Prostate gland (tissue), 2 donors: ENCODE measurements at places on chromosomes 4 and X. TPM values are rescaled to one million over a fixed set of nuclear protein-coding genes. Genes with fewer than 3 reads are reported as not detected.

DNA sequence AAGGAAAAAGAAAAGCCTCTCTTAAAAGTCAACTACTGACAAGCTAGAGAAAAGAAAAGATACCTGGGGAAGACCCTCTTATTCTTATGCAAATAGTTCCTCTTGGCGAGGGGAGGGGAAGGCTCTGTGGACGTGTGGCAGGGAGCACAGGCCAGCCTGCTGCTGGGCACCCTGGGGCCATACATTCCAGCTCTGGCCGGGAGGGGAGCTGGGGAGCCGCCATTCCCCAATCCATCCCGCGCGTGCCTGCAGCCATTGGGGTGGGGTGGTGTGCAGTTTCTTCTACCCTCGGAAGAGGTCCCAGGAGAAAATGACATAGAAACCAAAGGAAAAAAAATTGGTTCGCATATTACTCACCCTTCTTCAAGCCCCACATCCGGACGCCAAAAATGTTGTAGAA lies 1496.4 kb downstream of the RPA4 start:
- DNase-seq: no peak
- no peak overlapping the region for H3K27ac ChIP-seq
- H3K4me1 ChIP-seq: no peaks in the 10 kb centered on the region
- H3K27me3 ChIP-seq: no peaks in the 10 kb centered on the region
- H3K36me3 ChIP-seq: no peaks in the 10 kb centered on the region
- H3K4me3 ChIP-seq: no peak overlapping the region

SLC4A4 gene
- total RNA-seq: 89.2 TPM

TCEAL6 gene
- not detected for total RNA-seq

DNA sequence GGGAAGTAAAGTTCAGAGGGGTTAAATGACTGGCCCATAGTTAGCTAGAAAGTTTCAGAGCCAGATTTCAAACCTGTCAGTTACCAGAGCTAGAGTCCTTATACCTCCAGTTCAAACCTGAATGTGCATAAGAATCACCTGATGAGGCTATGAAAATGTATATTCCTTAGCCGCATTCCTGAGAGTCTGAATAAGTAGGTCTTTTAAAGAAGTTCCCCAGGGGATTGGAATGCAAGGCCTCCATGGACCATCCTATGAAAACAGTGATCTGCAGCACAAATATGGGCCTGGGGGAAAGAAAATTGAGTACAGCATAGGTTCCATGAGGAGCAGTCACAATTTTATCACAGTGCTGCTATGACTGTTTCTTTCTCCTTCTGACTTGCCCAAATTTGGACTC lies 263.9 kb upstream of the CXorf66 start:
- H3K4me3 ChIP-seq: no peak overlapping the region
- H3K36me3 ChIP-seq: no peaks in the 10 kb centered on the region
- no peaks in the 10 kb centered on the region for H3K27me3 ChIP-seq

GRCh38 chrX:53093177-53093655 lies 726 bp upstream of the KANTR start:
- peak; percentile 66 for DNase-seq
- no peaks in the 10 kb centered on the region for H3K4me1 ChIP-seq
- H3K27me3 ChIP-seq: no peaks in the 10 kb centered on the region
- H3K4me3 ChIP-seq: peak overlapping the region; percentile 54

DNA sequence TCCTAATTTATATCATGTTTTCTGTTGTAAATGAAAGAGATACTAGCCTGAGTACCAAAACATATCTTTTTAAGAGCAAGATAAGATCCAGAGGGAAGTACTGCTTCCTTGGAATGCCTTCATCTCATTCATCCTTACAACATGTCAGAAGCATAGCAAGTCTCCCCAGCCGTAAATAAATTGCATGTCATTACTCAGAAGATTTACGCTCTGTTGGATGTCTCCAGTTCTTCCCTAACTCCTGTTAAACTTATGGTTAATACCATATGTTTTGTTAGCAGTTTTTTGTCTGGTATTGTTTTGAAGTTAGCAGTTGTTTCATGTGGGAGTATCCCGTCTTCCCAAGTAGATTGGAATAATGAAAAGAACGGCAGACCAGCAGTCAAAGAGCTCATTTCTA lies 7.5 kb upstream of the GPC3 start:
- H3K27ac ChIP-seq: no peak overlapping the region
- no peaks in the 10 kb centered on the region for H3K4me1 ChIP-seq

DNA sequence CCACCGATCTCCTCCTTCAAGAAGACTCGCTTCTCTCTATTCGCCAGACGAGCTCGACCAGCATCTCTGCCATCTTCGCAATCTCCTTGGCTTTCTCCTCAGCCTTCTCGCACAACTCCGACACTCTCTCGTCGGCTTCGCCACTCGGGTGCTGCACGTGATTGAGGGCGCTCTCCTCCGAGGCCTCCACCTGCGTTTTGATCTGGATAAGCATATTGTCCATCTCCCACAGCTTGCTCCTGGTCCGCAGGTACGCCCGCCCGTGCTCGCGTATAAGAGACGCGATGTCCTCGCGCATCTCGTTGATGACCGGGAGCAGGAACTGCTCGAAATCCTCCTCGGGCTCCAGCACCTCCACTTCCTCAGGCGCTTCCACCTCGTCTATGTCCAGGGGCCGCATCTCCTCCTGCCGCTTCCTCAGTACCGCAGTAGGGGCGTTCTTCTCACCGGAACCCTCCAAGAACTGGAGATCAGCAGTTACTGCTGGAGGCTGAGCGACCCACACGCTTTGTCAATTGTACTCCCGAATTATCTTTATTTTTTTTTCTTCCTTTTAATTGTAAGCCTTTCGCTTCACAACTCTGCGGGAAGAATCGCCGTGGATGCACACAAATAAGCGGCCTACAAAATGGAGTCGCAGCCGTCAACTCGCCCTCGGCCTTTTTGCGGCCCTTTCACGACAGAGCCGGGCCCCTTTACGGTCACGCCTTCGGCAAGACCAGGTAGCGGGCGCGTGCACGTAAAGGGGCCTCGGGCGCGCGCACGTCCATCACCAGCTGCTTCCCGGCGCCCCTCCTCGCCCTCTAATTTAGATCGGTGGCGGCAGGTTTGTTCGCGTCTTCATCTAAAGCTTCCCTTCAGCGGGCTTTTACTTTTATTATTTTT lies at the start of gene MRFAP1L1:
TSS of gene MRFAP1L1 (minus strand) at position 636 of the 885 bp plus-strand sequence. CDS start at position 400, 236 bp downstream.
- H3K4me3 ChIP-seq: peak within 1 kb of the TSS; percentile 69
- H3K4me1 ChIP-seq: no peaks in the 10 kb centered on the region
- peak; percentile 96 for DNase-seq
- H3K36me3 ChIP-seq: no peaks in the 10 kb centered on the region
- peak within 1 kb of the TSS; percentile 86 for H3K27ac ChIP-seq

- no peak overlapping the region for H3K4me3 ChIP-seq
- no peaks in the 10 kb centered on the region for H3K27me3 ChIP-seq
- no peaks in the 10 kb centered on the region for H3K36me3 ChIP-seq
- H3K27ac ChIP-seq: no peak overlapping the region
Measured at GRCh38 chr4:47278631-47279030, 184.9 kb downstream of the COMMD8 start.

FHL1 gene
- 296 TPM for total RNA-seq

DNA sequence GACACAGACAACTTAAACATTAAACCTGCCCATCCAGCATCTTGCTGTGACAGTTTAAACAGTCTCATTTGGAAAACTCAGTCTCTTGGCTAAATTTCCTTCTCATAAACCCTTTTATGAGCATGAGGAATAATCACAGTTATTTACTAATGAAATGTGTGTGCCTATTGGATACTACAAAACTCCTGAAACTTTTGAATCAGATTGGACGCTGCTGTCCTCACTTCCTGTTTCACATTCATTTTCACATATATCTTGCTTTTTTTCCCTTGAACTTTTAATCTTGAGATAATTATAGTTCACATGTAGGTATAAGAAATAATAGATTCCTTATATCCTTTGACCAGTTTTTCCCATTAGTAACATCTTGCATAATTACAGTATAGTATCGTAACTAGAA lies 111.7 kb downstream of the CDKL5 start:
- H3K36me3 ChIP-seq: no peaks in the 10 kb centered on the region
- peak; percentile 10 for DNase-seq
- no peaks in the 10 kb centered on the region for H3K27me3 ChIP-seq
- H3K4me3 ChIP-seq: no peak overlapping the region
- no peaks in the 10 kb centered on the region for H3K4me1 ChIP-seq

- no peaks in the 10 kb centered on the region for H3K36me3 ChIP-seq
- no peak overlapping the region for H3K27ac ChIP-seq
- no peak overlapping the region for H3K4me3 ChIP-seq
Measured at GRCh38 chrX:125132274-125132673, 187.4 kb upstream of the TEX13C start.

DNA sequence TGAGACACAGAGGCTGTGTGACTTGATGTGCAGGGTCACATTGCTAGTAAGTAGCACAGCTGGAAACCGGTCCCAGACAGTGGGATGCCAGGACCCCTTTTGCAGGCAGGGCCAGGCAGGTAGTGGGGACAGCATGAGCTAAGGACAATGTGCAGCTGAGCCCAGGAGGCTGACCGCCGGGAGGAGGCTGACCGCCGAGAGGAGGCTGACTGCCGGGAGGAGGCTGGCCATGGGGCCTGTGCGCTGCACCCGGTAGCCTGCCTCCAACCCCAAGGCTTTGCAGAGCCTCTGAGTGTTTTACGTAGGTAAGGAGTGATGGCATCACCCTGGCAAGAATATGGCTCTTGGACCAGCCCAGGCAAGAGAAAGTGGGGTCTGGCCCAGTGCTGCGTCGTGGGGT lies 58.9 kb downstream of the TBC1D14 start:
- no peaks in the 10 kb centered on the region for H3K4me1 ChIP-seq
- DNase-seq: no peak
- H3K4me3 ChIP-seq: no peak overlapping the region
- no peaks in the 10 kb centered on the region for H3K36me3 ChIP-seq
- no peaks in the 10 kb centered on the region for H3K27me3 ChIP-seq

DNA sequence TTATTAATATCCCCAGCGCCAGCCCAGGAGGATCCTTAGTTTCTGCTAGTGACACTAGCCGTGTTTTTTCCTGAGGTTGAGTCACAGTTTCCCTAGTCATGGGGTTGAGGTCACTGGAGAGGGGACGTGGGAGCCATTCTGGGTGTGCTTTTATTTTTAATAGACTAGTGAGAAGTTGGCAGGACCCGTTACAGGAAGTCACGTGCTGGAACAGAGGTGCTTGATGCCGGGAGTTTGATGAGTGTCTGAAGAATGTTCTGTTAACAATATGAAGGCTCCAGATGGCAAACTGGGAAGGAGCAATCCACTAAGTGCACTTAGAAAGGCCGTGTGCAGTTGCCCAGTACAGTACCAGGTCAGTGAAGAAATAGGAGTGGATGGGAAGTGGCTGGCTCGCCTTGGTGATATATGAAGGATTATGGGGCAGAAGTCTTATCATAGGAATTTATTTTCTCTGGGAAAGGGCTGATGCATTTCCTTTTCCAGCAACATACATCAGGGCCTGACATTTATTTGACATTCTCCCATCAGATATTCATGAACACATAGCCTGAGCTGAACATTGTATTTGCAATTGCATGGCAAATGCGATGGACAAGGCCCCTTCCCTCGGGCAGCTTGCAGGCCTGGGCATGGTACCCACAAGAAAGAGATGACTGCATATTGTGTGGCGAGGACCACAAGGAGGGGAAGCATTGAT lies 291.8 kb downstream of the FBXW7 start:
- DNase-seq: no peak
- H3K27ac ChIP-seq: no peak overlapping the region
- peaks cover 2% of the 10 kb centered on the region for H3K27me3 ChIP-seq

DNA sequence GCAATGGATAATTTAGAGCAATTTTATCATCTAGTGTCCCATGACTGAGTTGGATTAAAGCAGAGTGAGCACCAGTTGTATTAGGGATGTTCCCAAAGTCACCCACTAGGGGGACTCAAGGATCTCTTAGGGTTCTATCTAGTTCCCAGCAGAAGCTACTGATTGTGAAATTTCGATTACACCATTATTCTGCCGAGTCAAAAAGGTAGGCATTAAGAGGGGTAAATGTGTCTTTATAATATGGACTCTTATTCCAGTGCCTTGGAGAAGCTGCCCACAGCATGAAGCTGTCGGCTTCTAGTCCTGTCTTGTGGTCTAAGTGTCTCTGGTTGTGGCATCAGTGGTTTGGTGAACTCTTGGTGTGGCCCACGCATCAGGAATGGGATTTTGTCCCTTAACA lies 53.3 kb downstream of the RGS12 start:
- no peaks in the 10 kb centered on the region for H3K4me1 ChIP-seq
- H3K27ac ChIP-seq: no peak overlapping the region
- H3K4me3 ChIP-seq: no peak overlapping the region
- H3K36me3 ChIP-seq: no peaks in the 10 kb centered on the region

DNA sequence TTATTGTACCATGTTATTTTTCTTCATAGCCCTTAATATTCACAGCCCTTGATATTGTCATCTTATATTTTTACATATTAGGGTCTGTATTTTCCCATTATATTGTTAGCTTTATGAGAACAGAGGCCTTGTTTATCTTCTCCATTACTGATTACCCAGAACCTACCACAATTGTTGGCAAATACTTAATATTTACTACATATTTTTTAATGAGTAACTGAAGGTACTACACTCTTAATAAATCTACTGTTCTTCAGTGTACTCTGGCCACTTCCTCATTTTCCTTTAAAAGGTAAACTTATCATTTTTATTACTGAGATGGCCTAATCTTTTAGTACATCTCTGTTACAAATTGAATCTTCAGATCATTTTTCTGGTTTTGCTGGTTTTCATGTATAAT lies 133.5 kb downstream of the COL4A5 start:
- no peak overlapping the region for H3K4me3 ChIP-seq
- no peaks in the 10 kb centered on the region for H3K36me3 ChIP-seq
- DNase-seq: no peak
- no peaks in the 10 kb centered on the region for H3K27me3 ChIP-seq
- H3K27ac ChIP-seq: no peak overlapping the region
- H3K4me1 ChIP-seq: no peaks in the 10 kb centered on the region

HGFAC gene
- total RNA-seq: 0.27 TPM

GRCh38 chr4:64598066-64598465 lies 188.8 kb upstream of the TECRL start:
- DNase-seq: no peak
- no peak overlapping the region for H3K27ac ChIP-seq
- H3K4me1 ChIP-seq: no peaks in the 10 kb centered on the region
- H3K36me3 ChIP-seq: no peaks in the 10 kb centered on the region
- no peak overlapping the region for H3K4me3 ChIP-seq

DNA sequence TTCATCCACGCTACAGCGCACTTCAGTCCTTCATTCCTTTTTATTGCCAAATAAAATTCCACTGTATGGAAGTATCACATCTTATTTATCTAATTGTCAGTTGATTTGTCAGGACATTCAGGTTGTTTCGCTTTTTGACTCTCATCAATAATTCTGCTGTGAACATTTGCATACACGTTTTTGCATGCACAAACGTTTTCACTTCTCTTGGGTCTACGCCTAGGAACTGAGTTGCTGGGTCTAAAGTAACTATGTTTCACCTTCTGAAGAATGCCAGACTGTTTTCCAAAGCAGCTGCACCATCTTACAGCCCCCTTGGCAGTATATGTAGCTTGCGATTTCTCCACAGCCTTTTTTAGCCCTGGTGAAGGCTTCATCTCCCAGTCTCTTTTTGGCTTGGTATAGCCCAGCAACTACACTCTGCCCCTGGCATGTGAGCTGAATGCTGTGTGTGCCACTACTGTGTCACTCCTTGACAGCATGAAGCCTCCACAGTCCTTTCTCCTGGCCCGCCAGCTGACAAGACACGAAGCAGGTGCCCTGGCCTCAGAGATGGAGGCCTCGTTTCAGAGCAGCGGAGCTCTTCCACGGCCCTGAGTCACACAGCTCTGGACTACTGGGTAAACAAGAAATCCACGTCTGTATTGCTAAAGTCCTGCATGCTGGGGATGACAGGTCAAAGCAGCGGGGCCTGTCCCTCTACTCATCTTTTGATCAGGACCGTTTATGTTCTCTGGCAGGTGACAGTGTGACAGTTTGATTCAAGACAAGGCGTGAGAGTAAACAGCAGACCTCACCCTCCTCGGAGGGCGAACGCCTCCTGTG lies 75.5 kb downstream of the NSUN7 start:
- H3K36me3 ChIP-seq: no peaks in the 10 kb centered on the region
- no peak overlapping the region for H3K27ac ChIP-seq
- H3K4me1 ChIP-seq: no peaks in the 10 kb centered on the region
- DNase-seq: no peak
